ENCODE measurements at places on chromosomes 3 and 15.

DNA sequence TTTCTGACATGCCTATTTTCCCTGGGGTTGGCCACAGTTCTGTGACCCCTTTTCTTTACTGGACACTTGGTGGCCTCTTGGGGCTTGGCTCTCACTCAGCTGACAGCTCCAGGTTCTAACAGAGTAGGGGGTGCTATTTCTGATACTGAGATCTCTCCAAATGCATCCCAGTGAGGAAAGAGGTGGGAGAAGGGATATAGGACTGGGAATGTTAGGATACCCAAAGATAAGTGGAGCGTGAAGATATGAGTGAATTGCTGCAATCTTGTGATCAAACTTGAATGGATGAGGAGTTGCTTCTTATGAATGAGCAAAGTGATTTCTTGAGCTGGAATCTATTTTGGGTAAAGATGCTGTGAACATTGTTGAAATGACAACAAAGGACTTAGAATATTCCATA lies 74.6 kb downstream of the ATP2B2 start:
- no peak for DNase-seq

- no peak for DNase-seq
Observed at GRCh38 chr3:150790629-150791028, 27.7 kb upstream of the SIAH2 start.

DNA sequence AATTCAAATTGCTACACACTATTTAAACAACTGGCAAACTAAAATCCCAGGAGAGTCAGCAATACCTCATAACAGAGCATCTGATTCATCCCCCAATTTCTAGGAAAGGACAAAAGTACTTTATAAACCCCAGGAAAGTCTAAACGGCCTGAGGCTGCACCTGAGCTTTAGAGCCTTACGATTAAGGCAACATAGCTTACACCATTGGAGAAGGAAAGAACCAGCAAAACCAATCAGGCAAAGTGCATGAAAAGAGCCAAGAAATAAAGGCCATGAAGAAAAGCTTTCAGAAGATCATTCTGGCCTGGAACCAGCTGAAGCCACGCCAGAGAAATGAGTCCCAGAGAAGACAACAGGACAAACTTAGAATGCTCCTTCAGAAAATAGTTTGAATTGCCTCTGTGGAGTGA lies 48.1 kb downstream of the PTPN9 start:
- no peak for DNase-seq

DNA sequence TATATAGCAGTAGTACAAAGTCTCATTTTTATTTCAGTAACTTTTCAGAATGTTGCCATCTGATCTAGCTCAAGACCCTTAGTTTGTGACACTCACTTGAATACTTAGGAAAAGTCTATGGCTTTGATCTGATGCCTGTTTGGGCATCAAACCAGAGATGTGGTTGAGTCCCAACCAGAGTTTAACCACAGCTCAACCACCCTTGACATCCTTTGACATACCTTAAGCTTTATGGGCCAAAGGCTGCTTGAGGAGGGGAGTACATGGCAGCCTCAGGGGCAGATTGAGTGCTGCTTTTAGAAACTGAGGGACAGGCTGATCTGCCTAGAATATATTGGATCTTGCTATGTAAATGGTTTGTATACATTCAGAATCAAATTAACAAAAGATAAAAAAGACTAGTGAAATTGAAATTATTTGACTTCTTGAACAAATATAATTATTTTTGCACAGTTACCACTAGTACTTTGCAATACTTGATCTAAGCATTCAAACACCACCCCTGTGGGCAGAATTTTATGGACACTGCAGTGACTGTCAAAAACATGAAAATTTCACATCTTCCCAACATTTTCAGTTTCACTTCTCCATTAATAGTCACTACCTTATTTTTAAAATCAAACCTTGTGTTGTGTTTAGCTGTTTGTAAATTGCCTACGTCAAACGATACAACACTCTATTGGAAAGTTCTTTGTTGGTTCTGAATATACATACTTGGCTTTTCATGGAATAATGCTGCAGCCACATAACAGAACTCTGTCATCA lies 199.8 kb downstream of the UBE2E2 start:
- DNase-seq = no peak

DNA sequence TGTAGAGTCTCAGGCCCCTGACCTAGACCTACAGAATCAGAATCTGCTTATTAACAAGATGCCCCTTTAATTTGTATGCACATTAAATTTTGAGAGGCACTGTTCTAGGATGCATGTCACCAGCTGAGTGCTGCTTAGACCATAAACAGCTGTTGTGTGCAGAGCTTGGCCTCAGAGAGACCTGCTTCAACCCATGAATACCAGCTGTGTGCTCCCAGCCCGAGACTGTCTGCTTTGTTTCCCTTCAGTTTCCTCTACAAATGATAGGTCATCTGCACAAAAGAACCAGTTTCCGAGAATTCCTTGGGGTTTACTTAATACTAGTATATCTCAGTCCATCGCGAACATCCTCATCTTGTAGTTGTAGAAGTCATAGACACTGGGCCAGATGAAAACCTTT lies 158.5 kb upstream of the PFN2 start:
- DNase-seq = no peak

All from left renal pelvis (tissue), 4 donors.